ENCODE measurements at places on chromosomes 5 and 9. TPM values are rescaled to one million over a fixed set of nuclear protein-coding genes. Genes with fewer than 3 reads are reported as not detected.

DNA sequence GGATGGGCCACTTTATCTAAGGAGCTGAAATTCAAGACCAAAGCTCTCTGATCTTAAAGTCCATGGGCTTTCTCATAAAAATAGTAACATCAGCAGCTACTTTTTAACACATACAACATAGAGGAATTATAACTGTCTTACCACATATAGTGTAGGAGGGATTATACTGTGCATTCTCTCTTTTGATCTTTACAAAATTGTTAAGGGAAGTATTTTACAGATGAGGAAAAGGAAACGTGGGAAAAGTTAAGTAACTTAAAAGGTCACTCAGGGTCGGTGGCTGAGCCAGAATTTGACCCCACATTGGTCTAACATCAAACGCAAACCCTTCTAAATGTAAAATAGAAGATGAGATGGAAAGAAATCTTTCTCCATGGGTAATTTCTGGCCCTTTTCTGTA is 38.4 kb downstream of the ZNF608 start:
- no peak overlapping the region for H3K27ac ChIP-seq
- no peaks in the 10 kb centered on the region for H3K36me3 ChIP-seq
- no peak for DNase-seq
- no peak overlapping the region for H3K4me3 ChIP-seq
- no peaks in the 10 kb centered on the region for H3K27me3 ChIP-seq
- peaks cover 68% of the 10 kb centered on the region for H3K4me1 ChIP-seq

GRCh38 chr9:71896761-71897160 is 14.2 kb downstream of the ABHD17B start:
- no peak for DNase-seq
- no peaks in the 10 kb centered on the region for H3K36me3 ChIP-seq
- no peak overlapping the region for H3K4me3 ChIP-seq
- no peaks in the 10 kb centered on the region for H3K4me1 ChIP-seq

Gene NR2F1
- 57.3 TPM for total RNA-seq

Gene IER5L
- total RNA-seq = 24.7 TPM

Gene MSX2
- total RNA-seq = 0.34 TPM

Gene EGFL7
- total RNA-seq = 177 TPM

All from lung (tissue), 17 donors.